CD4-positive, alpha-beta T cell treated with Interleukin-2 at 100 ng/mL for 4 hours (primary cell): ENCODE measurements at places on chromosomes 11 and 22.

DNA sequence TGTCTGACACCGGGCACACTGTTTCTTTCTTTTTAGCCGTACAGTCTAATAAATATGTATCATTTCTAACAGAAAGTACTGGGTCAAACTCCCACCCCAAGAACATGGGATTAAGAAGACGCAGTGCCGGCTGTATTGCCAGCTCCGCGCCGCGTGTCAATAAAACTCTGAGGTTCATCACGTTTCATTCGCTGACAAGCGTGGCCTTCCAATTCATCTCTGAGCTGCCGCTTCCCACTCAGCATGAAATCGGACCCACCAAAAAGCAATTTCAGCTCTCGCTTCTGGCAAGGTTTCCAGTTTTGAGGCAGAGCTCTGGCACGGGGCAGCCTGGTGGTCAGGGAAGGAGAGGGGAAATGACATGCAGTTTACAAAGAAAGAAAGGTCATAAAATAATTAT is 819.8 kb downstream of the OPCML start:
- DNase-seq = no peak

- DNase-seq = no peak
Observed at GRCh38 chr11:2934611-2935239, 5.5 kb upstream of the PHLDA2 start.

DNA sequence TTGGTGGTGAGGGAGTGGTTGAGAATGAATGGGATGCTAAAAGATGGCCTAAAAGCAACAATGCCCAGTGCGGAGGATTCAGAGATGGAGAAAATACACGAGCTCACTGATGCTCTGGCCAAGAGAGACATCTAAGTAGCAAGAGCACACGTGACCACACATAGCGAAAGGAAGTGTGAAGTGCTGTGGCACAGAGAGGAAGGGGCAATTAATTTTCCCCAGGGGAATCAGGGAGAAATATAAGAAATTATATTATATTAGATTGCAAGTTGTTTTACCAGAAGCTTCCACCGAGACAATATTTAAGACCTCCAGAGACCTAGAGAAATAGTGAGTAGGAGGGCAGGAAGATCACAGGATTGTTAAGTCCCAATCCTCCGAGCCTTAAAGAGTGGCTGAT is 80.6 kb downstream of the RCN1 start:
- no peak for DNase-seq

- no peak for DNase-seq
Observed at GRCh38 chr11:71418643-71419042, 29.6 kb downstream of the DHCR7 start.

DNA sequence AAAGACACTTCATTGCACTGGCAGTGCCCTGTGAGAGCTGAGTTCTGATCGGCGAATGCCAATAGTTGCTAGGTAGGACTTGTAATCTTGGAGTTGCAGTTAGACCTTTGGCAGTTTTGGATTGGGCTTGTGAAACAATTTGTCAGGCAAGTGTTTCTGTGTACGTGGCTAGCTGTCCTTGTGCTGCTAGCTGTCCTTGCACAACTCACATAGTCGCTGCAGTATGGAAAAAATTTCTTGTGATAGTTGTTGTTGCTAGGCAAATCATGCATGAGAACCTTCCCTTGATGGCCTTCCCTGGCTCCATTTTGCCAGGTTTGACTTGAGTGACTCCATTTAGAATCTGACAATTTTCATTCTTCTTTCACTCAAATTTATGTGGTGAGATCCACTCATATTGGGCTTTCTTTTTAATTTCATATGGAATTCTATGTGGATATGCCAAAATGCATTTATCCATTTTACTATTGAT is 140.7 kb downstream of the APIP start:
- no peak for DNase-seq

- DNase-seq = no peak
Observed at GRCh38 chr11:69844396-69844795, 25.2 kb upstream of the FGF3 start.

- no peak for DNase-seq
Observed at GRCh38 chr22:44391481-44392445, 79.0 kb upstream of the SHISAL1 start.

- DNase-seq = no peak
Observed at GRCh38 chr11:27467181-27467913, 5.2 kb downstream of the LGR4 start.

DNA sequence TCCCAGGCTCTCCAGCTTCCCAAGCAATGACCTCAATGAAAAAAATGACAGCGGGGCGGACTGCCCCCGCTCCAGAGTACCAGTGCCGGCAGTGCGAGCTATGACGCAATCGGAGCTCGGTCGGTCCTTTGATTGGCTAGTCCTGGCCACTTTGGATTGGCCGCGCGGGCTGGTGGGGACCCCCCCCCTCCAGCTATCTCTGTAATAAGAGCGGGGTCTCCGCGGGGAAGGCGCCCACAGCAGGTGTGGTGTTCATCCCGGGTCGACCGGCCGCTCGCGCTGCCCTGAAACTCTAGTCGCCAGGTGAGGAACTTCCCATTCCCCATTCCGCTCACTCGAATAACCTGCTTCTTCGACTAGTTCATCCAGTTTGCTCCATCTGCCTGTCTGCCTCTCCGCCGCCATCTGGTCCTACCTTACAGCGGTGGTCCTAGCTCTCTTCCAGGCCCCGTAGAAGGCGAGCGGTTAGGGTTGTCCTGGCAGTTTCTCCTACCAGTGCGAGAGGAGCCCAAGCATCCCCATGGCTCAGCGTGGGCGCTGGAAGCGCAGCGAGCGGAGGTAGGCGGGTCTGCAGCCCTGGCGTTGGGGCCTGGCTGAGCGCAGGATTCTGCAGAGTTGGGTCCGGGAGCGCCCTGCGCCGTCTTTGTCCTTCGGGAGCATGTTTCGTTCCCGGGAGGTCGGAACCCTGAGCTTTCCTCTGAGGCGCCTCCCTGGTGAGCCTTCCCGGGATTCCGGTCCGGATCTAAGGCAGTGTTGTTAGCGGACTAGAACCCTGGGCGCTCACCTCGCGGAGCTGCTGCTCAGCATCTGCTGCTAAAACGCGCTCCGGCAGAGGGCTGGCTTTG is at the start of gene CALCB:
Gene CALCB (plus strand): TSS at position 233 of the 845 bp plus-strand sequence. CDS start 1,126 bp downstream, outside the sequence.
- DNase-seq = no peak

DNA sequence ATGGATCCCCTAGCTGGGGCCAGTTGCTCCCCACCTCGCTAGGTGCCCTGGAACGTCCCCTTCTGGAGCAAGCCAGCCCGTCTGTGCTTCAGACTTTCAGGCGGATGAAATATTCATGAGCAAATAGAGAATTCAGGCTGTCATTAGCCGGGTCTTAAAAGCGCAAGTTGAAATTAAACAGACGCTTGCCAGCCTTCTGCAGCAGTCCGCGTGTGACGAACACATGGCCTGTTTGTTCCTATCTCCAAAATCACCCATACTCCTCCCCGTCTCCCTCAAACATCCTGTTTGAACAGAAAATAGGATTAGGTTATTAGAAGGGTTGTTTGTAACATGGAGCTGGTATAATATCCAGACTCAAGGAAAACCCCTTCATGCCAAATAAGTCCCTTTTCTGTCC is 38.7 kb downstream of the MYO18B start:
- DNase-seq = no peak

- no peak for DNase-seq
Observed at GRCh38 chr11:12200991-12201985, 90.9 kb downstream of the MICAL2 start.

DNA sequence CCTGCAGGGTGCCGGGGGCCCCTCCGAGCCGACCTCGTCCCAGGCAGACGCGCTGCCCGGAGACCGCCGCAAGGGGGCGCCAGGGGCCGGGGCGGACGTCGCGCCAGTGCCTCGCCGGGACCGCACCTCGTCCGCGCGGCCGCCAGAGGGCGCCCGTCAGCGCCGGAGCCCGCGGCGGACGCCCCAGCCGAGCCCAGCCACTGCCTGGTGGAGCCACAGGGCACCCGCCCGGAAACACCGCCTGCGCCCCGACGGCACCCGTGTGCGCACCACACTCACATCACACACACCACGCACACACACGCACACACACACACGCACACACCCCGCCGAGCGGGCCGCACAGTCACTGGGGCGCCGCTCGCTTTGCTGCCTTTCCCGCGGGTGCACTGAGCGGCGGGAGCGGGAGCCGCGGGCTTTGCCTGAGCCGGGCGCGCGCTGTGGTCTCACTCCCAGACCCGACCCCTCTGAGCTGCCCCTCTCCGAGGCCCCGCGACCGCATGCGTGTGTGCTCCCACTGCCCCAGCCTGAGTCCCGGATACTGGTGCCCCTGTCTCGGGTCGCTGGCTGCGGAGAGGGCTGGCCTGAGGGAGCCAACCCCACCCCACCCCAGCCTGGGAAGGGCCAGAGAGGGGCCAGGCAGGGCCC is 449.3 kb downstream of the OPCML start:
- DNase-seq = peak; percentile 19

- DNase-seq = no peak
Observed at GRCh38 chr11:6673523-6674218, 9.5 kb downstream of the MRPL17 start.

DNA sequence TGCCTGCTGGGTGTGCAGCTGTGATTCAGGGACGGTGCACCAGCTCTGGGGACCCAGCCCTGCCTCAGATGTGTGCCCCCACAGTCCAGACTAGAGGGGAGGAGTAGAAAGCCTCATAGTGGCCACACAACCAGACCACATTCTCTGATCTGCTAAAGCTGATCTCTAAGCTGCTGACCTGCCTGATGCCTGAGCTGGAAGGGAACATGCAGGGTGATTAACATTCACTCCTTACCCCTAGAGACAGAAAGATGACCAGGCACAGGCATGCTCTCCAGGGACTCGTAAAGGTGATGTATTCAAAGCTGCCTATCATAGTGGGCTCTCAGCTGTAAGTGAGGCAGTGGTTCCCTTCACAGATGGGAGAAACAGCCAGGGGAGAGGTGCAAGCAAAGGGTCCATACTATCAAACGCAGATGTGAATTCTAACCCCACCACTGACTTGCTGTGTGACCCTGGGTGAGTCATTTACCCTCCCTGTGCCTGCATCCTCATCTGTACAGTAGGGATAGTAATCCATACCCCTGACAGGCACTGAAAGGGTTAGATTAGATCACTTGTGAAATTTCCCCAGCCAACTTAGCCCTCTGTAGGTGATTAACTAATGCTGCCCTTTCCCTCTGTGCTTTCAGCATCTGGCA is 29.0 kb upstream of the LRRC32 start:
- no peak for DNase-seq

GRCh38 chr11:65170058-65170534 is at the start of gene SPDYC:
Gene SPDYC (plus strand): TSS chr11:65170233. CDS start chr11:65171358, 1,125 bp downstream.
- no peak for DNase-seq

DNA sequence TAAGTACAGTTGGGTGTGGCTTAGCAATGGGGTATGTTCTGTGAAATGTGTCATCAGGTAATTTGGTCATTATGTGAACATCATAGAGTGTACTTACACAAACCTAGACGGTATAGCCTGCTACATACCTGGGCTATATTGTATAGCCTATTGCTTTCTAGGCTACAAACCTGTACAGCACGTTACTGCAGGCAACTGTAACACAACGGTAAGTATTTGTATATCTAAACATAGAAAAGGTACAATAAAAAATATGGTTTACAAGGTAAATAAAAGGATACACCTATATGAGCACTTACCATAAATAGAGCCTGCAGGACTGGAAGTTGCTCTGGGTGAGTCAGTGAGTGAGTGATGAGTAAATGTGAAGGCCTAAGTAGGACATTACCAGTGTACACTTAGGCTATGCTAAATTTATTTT is 73.1 kb upstream of the GDPD4 start:
- DNase-seq = no peak

DNA sequence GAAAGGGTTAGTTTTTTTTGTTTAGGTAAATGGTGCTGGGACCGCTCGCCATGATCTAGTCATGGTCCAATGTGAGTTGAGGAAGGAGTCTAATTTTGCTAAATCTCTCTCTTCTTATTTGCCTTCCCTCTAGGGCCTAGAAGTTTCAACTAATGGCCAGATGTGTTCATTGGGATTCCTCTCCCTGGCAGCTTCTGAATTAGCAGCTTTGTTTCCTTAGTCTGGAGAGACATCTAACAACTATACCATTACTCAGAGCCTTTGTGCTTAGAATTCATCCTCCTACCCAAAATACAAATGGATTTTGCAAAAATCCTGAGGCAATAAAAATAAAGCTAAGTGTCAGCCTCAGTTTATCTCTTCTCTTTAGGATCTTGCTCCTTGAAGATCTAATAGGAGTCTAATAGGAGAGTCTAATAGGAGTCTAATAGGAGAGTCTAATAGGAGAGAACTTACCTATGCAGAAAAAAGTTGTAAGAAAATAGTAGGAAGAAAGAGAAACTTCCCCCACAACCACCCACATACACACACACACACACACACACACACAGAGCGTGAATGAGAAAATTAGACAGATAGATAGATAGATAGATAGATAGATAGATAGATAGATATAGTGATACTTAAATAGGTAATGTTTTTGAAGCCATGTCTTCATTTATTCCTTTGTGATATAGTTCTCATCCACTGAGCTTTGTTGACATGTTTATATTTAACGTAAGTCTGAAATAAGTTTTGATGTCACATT is 980.5 kb upstream of the CNTN5 start:
- no peak for DNase-seq

- no peak for DNase-seq
Observed at GRCh38 chr11:78784321-78785061, 209.8 kb upstream of the NARS2 start.

GRCh38 chr11:128040603-128041002 is 546.8 kb downstream of the ETS1 start:
- DNase-seq = no peak

DNA sequence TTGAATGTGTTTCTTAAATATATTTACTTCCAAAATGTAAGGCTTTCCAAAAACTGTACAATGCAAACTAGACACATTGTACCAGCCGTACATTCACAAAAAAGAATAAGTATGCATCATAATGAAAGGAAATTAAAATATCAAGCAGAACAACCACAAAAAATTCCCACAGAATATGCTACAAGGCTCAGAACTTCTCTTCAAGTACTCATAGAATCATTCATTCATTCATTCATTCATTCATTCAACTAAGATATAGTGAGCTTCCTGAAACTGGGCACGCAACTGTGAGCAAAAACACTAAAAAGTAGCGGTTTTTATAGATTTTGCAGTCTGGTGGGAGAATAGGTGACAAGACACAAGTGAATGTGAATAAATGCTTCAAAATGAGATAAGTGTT is 690.1 kb downstream of the KCNA4 start:
- DNase-seq = no peak

GRCh38 chr22:39558254-39558727 is 12.3 kb upstream of the CACNA1I start:
- no peak for DNase-seq

DNA sequence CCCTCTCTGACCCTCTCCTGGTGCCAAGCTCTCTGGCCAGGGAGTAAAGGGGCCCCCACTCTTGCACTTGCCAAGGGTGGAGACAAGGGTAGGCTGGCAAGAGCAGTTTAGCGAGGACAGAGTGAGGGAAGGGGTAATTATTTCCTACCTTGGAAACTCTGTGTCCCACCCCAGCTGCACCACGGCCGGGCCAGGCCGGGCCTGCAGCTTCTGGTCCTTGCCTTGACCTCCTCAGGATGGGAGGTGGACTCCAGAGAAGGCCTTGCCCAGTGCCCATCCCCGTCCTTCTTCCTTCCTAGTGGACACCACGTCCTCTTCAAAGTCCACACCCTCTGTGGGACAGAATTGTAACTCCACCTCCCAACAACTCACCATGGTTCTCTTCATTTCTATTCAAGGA is 18.4 kb upstream of the OSBPL5 start:
- DNase-seq = no peak

GRCh38 chr11:78570031-78570430 is 4.6 kb downstream of the NARS2 start:
- no peak for DNase-seq

GRCh38 chr11:64357904-64358535 is 942 bp upstream of the RPS6KA4 start:
- DNase-seq = peak; percentile 56
